ENCODE measurements at places on chromosomes 5 and 9. TPM values are rescaled to one million over a fixed set of nuclear protein-coding genes. Genes with fewer than 3 reads are reported as not detected.

The GPX3 gene
- 15.6 TPM for total RNA-seq

The BNIP1 gene
- total RNA-seq, result 13.2 TPM

The BARHL1 gene
- not detected for total RNA-seq

The AGTPBP1 gene
- 27.6 TPM for total RNA-seq

The CD14 gene
- total RNA-seq, result 0.34 TPM

The ARHGEF28 gene
- 8.1 TPM for total RNA-seq

The SPINK7 gene
- not detected for total RNA-seq

DNA sequence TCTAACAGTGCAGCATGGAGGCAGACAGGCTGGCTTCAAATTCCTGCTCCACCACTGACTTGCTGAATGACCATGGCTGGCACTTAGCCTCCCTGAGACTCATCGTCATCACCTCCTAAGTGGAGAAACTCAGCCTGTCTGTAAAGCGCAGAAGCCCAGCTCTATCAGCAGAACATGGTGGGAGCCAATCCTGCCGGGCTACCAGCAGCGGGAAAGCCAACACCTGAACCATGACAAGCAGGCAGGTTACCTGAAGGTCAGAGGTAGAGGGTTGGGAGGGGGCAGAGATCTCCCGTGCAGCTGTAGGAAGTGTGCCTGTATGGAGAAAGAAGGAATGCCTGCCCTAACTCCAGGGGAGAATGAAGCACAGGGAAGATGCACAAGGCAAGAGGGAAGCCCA is 72.6 kb upstream of the LRRTM2 start:
- H3K27ac ChIP-seq, result no peak overlapping the region
- H3K4me1 ChIP-seq, result peaks cover 19% of the 10 kb centered on the region
- H3K4me3 ChIP-seq, result no peak overlapping the region

DNA sequence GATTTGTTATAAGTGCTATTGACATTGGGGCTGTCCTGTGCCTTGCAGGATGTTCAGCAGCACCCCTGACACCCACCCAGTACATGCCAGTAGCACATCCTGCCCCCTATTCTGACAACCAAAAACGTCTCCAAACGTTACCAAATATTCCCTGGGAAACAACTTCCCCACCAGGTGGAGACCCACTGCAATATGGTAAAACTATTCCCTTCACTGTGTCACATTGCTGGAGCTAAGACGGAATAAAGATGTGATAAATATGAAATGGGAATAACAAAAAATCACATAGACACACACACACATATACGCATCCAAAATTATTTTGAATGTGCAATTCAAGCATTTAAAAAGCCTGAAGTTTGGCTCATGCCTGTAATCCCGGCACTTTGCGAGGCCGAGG is 874.3 kb upstream of the DMAC1 start:
- H3K36me3 ChIP-seq, result no peaks in the 10 kb centered on the region
- no peak for DNase-seq
- H3K27ac ChIP-seq, result no peak overlapping the region
- H3K4me1 ChIP-seq, result no peaks in the 10 kb centered on the region

- H3K27me3 ChIP-seq, result no peaks in the 10 kb centered on the region
- H3K4me1 ChIP-seq, result no peaks in the 10 kb centered on the region
- H3K4me3 ChIP-seq, result no peak overlapping the region
Measured at GRCh38 chr9:99005651-99006050, 61.9 kb downstream of the COL15A1 start.

- no peak for DNase-seq
- peaks cover 10% of the 10 kb centered on the region for H3K27me3 ChIP-seq
- no peak overlapping the region for H3K27ac ChIP-seq
- H3K36me3 ChIP-seq, result no peaks in the 10 kb centered on the region
- H3K4me3 ChIP-seq, result no peak overlapping the region
Measured at GRCh38 chr9:131319486-131319885, 30.0 kb downstream of the PLPP7 start.

GRCh38 chr5:32714836-32715235 is 3.7 kb downstream of the NPR3 start:
- H3K4me1 ChIP-seq, result peaks cover 25% of the 10 kb centered on the region
- peak; percentile 44 for DNase-seq
- no peaks in the 10 kb centered on the region for H3K36me3 ChIP-seq
- no peak overlapping the region for H3K27ac ChIP-seq
- H3K27me3 ChIP-seq, result no peaks in the 10 kb centered on the region
- no peak overlapping the region for H3K4me3 ChIP-seq

DNA sequence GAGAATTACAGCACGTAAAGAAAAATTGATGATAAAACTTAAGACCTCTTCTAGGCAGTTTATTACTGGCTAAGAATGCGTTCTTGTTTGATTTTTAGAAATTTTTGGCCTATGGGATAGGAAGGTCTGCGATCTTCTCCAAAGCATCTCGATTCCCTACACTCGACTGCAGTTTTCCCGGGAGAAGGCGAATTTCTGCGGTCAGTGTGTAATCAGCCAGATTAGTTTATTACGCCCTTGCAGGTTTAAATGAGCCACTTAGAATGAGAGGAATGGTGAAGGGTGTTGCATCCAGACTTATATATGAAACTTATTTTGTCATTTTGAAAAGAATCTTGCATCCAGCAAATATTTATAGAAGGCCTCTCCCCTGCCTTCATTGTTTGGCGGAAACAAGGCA is 1.2 kb downstream of the MTAP start:
- H3K4me1 ChIP-seq, result peaks cover 26% of the 10 kb centered on the region
- peak overlapping the region; percentile 85 for H3K4me3 ChIP-seq
- peak; percentile 39 for DNase-seq
- H3K27ac ChIP-seq, result peak overlapping the region; percentile 74
- no peaks in the 10 kb centered on the region for H3K36me3 ChIP-seq

DNA sequence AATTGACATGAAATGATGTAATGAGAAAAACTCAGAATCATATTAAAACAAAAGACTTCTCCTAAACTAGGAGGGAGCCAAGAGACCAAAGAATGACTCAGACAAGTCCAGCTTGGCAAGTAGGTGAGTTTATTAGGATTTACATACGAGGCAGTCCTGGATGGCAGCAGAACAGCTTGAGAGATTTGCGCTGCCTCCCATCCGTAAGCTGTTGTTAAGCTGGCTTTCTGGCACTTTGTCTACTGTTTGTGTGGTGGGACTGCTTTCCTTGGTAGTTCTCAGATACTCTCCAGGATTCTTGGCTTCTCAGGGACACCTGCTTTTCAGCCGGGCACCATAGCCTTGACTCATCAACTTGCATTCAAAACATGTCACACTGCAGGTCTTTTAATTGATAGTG is 57.6 kb downstream of the COX7C start:
- H3K27ac ChIP-seq, result no peak overlapping the region
- H3K36me3 ChIP-seq, result no peaks in the 10 kb centered on the region
- peaks cover 6% of the 10 kb centered on the region for H3K4me1 ChIP-seq
- no peak overlapping the region for H3K4me3 ChIP-seq
- no peaks in the 10 kb centered on the region for H3K27me3 ChIP-seq

DNA sequence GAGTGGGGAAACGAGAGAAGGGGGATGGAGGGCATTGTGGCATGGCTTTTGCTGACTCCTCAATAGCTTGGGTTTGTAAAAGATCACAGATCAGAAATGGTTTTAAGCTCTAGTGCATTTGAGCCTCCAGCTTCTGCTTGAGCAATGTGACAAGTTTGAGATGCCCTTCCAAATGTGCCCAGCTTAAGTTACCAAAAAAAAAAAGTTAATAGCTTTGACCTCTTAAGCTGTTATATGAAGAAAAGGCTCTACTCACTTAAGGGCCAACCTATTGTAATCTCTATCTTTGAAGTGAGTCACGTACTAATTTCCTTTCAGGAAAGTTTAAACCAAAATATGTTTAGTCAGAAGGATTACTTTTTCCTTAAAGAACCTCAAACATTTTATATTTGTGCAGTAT is 428.8 kb upstream of the ACTBL2 start:
- no peak overlapping the region for H3K27ac ChIP-seq
- no peaks in the 10 kb centered on the region for H3K36me3 ChIP-seq
- H3K27me3 ChIP-seq, result no peaks in the 10 kb centered on the region
- no peaks in the 10 kb centered on the region for H3K4me1 ChIP-seq
- no peak overlapping the region for H3K4me3 ChIP-seq

- no peak overlapping the region for H3K4me3 ChIP-seq
- H3K27me3 ChIP-seq, result no peaks in the 10 kb centered on the region
- H3K27ac ChIP-seq, result no peak overlapping the region
- no peak for DNase-seq
Measured at GRCh38 chr9:121682926-121683515, 31.6 kb downstream of the DAB2IP start.

DNA sequence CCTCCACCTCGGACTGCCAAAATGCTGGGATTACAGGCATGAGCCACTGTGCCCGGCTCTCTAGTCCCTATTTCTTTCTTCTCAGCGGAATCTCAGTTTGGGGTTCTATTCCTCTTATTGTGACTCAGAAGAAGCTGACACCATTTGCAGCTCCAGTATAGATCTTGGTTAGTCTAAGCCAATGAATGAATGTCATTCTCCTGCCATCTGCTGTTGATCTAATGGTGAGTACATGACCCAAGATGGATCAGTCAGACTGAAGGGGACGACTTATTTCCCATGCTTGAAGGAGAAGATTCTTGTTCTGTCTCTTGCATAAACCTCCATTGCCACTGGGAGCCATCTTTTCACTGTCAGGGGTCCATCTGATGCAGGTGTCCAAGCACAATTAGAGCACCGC is 76.0 kb upstream of the KLF9 start:
- H3K36me3 ChIP-seq, result no peaks in the 10 kb centered on the region
- no peak overlapping the region for H3K27ac ChIP-seq
- H3K4me3 ChIP-seq, result no peak overlapping the region
- DNase-seq, result no peak
- H3K4me1 ChIP-seq, result no peaks in the 10 kb centered on the region

GRCh38 chr9:93540305-93540704 is 36.1 kb upstream of the PHF2 start:
- no peak overlapping the region for H3K27ac ChIP-seq
- DNase-seq, result no peak
- peaks cover 17% of the 10 kb centered on the region for H3K36me3 ChIP-seq
- H3K4me1 ChIP-seq, result no peaks in the 10 kb centered on the region
- H3K4me3 ChIP-seq, result no peak overlapping the region

GRCh38 chr9:91908746-91909145 is 41.3 kb downstream of the ROR2 start:
- peaks cover 7% of the 10 kb centered on the region for H3K27me3 ChIP-seq
- H3K36me3 ChIP-seq, result no peaks in the 10 kb centered on the region
- no peak overlapping the region for H3K4me3 ChIP-seq

DNA sequence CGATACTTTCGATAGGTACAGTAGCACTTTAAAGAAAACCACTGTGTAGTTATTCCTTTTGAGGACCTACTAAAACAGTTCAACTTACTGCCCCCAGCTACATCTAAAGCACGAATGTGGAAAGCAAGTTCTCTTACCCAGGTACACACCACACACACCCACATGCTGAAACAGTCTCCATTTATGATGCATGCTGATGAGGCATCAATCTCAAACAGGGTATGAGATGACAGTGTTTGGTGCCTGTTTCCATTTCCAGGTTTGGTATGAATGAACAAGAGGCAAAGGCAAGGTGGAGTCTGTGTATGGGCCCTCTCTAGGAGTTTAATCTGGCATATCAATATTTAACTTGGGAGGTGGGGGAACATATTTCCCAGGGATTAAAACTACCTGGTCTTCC is 13.9 kb downstream of the HMGXB3 start:
- H3K4me3 ChIP-seq, result no peak overlapping the region
- H3K4me1 ChIP-seq, result peaks cover 10% of the 10 kb centered on the region
- no peak overlapping the region for H3K27ac ChIP-seq
- DNase-seq, result no peak
- H3K36me3 ChIP-seq, result peaks cover 64% of the 10 kb centered on the region

DNA sequence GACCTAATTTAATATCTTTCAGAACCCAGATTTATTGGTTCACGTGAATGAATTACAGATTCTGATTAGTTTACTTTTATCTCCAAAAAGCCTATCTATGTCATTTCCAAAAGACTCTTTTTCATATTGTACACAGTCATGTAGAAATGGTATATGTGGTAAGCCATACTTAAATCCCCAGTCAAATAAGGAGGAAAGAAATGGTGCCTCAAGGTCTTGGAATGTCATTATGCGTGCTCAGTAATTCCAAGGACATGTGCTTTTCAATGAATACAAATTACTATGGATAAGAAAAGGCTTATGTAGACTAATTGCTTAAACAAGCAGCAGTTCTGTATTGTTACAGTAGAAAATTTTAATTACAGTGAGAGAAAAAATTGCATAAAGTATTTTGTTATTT is 64.1 kb upstream of the TYRP1 start:
- no peaks in the 10 kb centered on the region for H3K27me3 ChIP-seq
- H3K27ac ChIP-seq, result no peak overlapping the region
- H3K36me3 ChIP-seq, result no peaks in the 10 kb centered on the region
- no peaks in the 10 kb centered on the region for H3K4me1 ChIP-seq

DNA sequence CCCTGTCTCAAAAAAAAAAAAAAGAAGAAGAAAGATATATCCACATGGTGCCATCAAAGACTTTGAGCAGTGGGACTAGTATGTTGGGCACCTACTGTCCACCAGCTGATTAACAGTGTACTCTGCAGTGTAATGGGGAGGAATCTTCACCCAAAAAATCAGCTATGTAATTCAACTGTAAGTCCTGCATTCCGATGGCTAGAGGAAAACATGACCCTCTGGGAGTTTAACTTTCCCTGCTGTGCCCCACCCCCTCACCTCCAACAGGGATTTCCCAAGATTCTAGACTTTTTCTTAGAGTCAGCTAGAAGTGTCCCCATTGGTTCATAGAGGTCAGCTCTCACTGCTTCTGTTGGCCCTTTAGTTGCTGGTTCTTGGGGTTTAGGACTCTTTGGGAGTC is 221.2 kb upstream of the CLINT1 start:
- H3K36me3 ChIP-seq, result no peaks in the 10 kb centered on the region
- H3K4me3 ChIP-seq, result no peak overlapping the region
- no peak for DNase-seq
- peaks cover 8% of the 10 kb centered on the region for H3K4me1 ChIP-seq

DNA sequence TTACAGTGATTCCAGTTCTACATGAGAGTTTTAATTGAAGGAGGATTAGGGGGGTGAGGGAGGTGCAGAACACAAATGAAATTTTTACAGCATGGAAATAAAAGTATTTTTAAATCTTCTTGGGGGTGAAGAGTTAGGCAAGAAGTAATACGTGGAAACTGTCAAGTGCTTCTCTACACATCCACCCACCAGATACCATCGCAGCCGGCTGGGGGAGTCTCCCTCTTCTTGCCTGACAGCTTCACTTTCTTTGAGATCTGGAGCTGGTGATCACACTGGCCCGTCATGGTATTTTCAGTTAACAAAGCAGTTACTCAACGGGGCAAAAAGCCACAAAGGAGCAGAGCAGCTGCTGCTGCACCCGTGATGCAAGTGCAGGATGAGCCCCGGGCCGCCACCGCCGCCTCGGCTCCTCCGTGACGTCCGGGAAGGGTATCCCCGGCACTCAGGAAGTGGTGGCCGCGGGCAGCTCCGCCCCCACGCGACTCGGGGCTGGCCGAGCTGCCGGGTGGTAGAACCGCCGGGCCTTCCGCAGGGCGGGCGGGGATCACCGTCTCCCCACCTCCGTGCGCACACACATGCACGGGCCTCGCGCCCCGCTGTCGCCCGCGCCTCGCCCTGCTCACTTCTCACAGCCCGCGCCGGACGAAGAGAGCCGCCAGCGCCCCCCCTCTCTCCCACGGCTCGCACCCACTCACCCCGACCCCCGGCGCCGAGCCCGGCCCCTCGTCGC is 2.4 kb upstream of the NR4A3 start:
- H3K36me3 ChIP-seq, result no peaks in the 10 kb centered on the region
- H3K27ac ChIP-seq, result peak overlapping the region; percentile 88
- peak; percentile 86 for DNase-seq
- peaks cover 28% of the 10 kb centered on the region for H3K4me1 ChIP-seq
- peaks cover 2% of the 10 kb centered on the region for H3K27me3 ChIP-seq
- peak overlapping the region; percentile 83 for H3K4me3 ChIP-seq

- H3K4me3 ChIP-seq, result no peak overlapping the region
- no peaks in the 10 kb centered on the region for H3K36me3 ChIP-seq
- H3K27ac ChIP-seq, result no peak overlapping the region
- DNase-seq, result peak; percentile 86
- no peaks in the 10 kb centered on the region for H3K27me3 ChIP-seq
Measured at GRCh38 chr5:110321117-110321516, 405.4 kb downstream of the TMEM232 start.
